ENCODE measurements at places on chromosomes 6 and 20.

- DNase-seq = no peak
These were observed 118.7 kb downstream of the TOX2 start for GRCh38 chr20:44033344-44033743.

DNA sequence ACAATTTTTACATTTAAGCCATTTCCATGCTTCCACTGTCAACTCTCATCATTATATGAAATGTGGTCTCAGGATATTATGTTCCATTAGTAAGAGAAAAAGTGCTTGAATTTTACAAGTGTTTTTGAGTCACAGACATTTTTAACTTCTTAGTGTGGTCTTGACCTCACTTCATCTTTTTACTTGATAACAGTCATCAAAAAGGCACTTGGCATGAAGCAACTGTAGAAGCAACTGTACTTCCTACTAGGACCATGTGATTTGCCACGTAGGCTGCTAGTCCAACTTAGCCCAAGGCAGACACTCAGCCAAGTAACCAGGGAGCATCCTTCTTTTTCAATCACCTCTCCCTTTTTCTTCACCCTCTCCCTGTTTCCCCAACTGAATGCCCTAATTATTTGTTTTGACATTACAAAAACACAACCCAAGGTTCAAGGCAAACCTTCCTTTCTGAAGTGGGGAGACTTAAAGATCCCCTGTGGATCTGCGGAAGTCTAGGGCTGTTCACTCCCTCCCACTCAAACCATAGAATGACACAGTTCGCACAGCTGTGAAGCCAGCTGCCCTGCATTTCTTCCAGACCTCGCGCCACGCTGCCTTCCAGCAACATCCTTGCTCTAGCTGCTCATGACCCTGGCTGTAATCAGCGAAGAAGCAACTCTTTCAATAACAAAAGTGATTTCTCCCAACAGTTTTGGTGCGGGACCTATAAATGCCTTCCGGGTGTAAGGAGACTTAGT is 45.0 kb downstream of the PHACTR1 start:
- no peak for DNase-seq

- no peak for DNase-seq
These were observed 124.0 kb upstream of the MAFB start for GRCh38 chr20:40813029-40813431.

DNA sequence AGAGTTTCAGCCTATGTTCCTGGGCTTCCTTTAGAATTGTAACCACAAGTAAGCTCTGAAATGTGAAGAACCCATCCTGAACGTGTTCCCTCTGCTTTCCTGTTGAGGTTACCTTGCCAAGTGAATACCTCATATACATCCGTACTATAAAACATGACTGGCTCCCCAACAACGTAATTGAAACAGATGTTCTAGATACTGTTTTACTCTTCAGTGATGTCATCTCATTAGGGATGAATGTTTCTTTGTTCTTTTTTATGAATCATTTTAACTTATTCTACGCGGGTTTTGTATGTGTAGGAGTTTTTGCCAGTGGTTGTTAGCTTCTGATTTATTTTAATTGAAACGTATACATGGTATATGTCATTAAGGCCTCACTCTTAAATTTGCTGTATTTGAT is 166.8 kb downstream of the SAMD5 start:
- DNase-seq = no peak

GRCh38 chr6:145279993-145280392 is 455.3 kb downstream of the EPM2A start:
- DNase-seq = no peak

DNA sequence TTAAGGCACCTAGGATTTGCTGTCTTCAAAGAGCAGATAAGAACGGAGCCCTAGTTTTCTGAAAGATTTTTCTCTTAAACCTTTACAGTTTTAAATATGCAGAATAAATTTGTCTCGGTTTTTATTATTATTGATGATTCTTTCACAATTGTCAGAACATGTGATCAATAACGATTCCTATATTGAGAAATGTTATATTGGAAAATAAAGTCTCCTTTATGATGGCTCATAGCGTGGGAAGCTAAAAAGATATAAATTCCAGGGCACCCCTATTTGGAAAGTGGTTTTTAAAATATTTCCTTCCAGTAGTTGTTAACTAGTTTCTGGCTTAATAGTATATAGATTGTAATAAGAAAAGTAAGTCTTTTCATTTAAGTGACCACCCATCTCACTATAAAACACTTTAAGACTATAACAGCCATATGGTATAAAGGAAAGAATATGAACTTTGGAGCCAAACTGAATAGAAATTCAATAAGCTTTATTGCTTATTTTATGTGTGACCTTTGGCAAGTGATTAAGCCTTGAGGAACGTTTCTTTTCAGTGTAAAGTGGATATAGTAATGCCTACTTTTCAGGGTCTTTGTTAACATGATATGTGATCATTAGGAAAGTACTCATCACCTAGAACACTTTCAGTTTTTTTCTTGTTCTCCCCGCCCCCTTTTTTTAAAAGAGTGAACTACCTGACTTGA is 369.6 kb downstream of the LAMA2 start:
- DNase-seq = no peak

DNA sequence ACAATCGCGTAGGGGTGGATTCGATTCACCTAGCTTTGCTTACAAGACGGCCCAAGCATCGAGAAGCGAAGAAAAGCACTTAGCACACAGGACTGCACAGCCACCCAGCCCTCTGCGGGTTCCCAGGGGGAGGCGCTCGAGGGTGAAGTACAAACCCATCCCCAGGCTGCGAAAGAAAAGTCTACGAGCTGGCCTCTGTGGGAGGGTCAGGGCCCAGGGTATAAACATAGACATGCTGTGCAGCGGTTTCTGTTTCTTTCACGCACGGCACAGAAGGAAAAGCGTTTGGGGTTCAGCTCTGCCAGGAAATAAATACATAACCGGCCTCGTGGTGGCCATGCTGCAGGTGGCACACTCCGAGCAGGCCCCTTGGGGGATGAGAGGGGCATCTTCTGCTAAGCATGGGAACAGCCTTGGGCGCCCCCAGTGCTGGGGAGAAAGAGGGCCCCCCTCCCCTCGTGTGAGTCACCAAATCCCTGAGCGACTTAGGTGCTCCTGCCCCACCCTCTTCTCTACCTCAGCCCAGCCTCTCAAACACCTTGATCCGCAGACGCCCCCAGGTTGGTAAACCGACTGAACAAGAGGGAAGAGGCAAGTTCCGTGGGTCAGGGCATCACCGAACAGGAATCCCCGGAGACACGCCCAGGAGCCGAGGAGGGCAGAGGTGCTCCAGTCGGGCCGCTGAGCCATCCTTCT is 91.6 kb upstream of the RIPOR2 start:
- no peak for DNase-seq

GRCh38 chr6:3231247-3232016 is 4.0 kb upstream of the TUBB2B start:
- peak; percentile 97 for DNase-seq
